ENCODE measurements at places on chromosomes 7 and 10. TPM values are rescaled to one million over a fixed set of nuclear protein-coding genes. Genes with fewer than 3 reads are reported as not detected.

Gene CCT6A
- 190 TPM for polyA plus RNA-seq

Gene MYO1G
- 1.2 TPM for polyA plus RNA-seq

Gene IMPDH1
- 40.2 TPM for polyA plus RNA-seq

Gene PON1
- polyA plus RNA-seq = 0.64 TPM

Gene OGDHL
- polyA plus RNA-seq = 0.45 TPM

Gene HYAL4
- polyA plus RNA-seq = not detected

Gene NCF1
- 1.8 TPM for polyA plus RNA-seq

Gene CHRM2
- 0.50 TPM for polyA plus RNA-seq

Gene TMEM229A
- polyA plus RNA-seq = 1.2 TPM

Gene IFIT1B
- polyA plus RNA-seq = 0.84 TPM

Gene C10orf105
- polyA plus RNA-seq = 0.32 TPM

Gene SYT15
- polyA plus RNA-seq = 29.0 TPM

Gene OR2A14
- polyA plus RNA-seq = not detected

Gene MRPS16
- 73.6 TPM for polyA plus RNA-seq

Gene UBE2D1
- 26.8 TPM for polyA plus RNA-seq

Gene HOXA10
- not detected for polyA plus RNA-seq
